CD14-positive monocyte (primary cell): ENCODE measurements at places on chromosomes 16 and 17.
A peak's percentile ranks its signal among the peaks of the same experiment; 100 is the strongest.

DNA sequence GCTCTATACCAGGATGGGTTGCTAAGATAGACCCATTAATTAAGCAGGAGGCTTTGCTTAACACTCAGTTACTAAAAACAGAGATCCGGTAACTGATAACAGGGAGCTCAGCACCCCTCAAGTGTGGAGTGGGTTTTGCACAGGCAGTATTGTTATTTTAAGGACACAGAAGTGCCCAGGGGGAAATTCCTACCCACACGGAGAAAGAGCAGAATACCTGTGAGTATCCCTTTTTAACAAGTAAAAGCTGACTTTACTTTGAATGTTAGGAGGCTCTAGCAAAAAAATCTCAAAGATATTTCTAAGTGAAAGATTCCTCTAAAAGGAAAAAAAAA is 32.8 kb upstream of the HAS3 start:
- no peak for DNase-seq

GRCh38 chr17:27575912-27576252 is 55.1 kb upstream of the LGALS9 start:
- no peak for DNase-seq

DNA sequence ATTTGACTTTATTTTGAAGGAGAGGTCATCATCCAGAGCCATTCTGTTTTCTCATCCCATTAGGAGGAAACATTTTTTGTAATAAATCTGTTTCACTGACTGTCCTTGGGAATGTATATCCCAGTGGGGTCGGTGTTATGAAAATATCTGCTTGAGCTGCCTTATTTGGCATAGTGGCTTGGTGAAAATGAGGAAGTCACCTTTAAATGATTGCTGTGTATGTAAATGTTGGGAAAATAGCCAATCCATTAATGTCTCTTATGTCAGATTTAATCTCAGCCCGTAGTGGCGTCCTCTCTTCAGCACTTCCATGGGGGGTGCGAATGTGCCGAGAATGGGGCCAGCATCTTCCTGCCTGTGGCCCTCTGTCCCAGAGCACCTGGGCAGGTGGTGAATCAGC is 57.6 kb downstream of the BANP start:
- peak; percentile 20 for DNase-seq

GRCh38 chr17:19449656-19450055 is 38.6 kb downstream of the RNF112 start:
- no peak for DNase-seq

DNA sequence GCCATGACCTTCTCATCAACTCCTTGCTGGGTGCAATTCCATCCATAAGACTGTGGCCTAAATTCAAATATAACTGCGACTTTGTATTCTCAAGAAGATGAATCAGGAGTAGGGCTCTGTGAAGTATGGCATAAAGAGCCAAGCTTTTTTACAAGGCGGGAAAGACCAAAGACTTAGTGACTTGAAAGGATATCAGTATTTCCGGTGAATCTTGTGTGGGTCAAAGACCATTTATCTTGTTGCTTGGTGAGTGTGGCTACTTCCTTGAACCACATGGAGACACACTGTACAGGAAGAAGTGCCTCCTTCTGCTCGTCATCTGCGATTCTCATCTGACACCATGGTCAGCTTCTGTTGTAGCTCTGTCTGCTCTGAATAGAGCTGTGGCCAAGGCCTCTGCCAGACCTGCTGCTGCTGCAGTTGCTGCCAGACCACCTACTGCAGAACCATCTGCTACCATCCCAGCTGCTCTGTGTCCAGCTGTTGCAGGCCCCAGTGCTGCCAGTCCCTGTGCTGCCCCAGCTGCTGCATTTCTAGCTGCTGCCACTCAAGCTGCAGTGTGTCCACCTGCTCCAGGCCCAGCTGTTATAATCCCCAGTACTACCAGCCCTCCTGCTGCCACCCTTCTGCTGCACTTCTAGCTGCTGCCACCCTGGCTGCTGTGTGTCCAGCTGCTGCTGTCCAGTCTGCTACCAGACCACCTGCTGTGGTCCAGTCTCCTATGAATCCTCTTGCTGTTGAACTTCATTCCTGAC is 6.1 kb upstream of the KRTAP2-4 start:
- DNase-seq, result no peak
